ENCODE measurements at places on chromosomes 2 and 18.

- DNase-seq, result no peak
These were observed 25.7 kb upstream of the ID2 start for GRCh38 chr2:8656160-8656641.

DNA sequence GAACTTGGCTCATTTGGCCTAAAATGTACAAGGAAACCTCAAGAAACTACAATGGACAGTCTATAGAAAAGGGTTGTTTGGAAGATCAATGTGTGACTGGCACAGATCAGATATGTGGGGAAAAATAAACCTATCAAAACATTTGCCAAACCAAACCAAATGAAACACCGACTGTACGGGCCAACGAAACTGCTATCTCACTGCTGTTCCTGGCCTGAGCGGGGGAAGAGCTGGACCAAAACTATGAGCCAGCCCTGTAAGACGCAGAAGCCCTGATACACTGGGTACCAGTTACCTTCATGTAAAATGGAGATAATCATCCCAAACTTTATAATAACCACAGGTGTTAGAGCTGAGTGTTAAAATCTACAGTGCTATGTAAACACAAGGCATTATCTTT lies 11.7 kb downstream of the CDC42EP3 start:
- DNase-seq, result no peak

- DNase-seq, result no peak
These were observed 4.1 kb upstream of the SNED1 start for GRCh38 chr2:240994171-240994896.

GRCh38 chr18:9329471-9329870 lies 5.1 kb upstream of the TWSG1 start:
- no peak for DNase-seq

DNA sequence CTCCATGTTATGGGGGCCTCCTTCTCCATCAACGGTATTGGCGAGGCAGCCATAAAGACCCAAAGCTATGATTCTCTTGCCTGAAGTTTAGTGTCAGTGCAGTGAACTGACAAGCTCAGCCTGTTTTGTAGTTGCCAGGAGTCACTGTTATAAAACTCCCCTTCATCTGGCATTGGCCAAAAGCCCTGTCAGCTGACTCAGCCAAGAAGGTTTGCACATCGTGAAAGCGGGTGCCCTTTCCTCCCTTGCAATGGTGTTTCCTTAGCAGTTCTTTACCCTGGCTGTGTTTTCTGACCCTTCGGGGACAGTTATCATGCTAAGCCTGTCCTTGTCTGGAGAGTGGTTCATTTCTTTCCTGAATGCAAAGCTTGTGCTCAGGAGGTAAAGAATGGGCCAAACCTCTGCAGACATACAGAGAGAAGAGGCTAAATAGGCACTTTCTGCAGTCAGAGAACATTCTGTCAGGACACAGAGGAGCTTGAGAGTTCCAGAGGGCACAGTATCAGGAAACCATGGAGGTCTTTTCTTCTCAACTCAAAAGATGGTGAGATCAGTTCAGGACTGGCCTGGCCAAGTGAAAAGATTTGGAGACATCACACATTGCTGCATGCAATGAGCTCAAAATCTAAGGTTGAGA lies 414.2 kb downstream of the ZNF521 start:
- DNase-seq, result no peak

GRCh38 chr2:70069049-70069448 lies 18.2 kb upstream of the PCBP1 start:
- peak; percentile 92 for DNase-seq

DNA sequence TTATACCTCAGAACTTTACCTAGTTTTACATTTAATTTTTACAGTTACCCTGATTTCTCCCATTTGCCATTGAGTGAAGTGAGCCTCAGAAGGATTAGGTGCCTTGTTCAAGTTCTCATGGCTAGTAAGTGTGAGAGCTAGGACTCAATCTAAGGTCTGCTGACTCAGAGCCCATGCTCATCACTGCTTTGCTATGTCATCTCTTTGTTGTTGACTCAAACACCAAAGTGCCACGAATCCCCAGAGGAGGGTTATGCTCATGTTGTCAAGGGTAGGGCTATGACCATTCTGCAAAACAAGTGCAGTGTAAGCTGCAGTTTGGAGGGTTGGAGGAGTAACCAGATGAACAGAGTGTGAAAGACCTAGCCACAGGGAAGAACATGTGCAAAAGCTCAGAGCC lies 185.4 kb upstream of the SKOR2 start:
- DNase-seq, result no peak

- peak; percentile 64 for DNase-seq
These were observed 604 bp downstream of the RALBP1 start for GRCh38 chr18:9475643-9476591.

- no peak for DNase-seq
These were observed 962 bp downstream of the TANK start for GRCh38 chr2:161161074-161161706.

DNA sequence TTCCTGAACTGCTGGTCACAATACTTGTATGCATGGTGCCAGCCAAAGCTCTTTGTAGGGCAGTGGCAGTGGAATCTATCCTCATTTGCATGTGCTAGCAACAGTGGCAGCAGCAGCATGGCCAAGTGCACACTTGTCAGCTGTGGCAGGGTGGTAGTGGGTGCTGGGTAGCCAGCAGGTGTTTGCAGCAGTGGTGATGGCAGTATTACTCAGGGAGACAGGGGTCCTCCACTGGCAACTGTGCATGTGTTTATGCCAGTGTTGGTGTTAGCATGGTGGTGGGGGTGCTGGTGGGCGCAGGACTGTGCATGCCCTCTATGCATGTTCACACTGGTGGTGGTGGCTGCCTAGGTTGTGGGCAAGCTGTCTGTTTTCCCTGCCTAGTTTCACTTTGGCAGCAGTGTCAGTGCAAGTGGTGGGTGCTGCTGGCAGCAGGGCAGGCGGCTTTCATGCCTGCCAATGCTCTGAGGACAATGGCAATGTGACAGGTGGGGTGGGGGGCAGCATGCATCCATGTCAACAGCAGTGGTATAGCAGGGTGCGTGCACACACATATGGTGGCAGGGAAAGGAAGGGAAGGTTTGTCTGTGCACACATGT lies 41.2 kb downstream of the GALNT13 start:
- DNase-seq, result no peak

GRCh38 chr18:2641638-2642037 lies 13.9 kb upstream of the SMCHD1 start:
- peak; percentile 74 for DNase-seq

DNA sequence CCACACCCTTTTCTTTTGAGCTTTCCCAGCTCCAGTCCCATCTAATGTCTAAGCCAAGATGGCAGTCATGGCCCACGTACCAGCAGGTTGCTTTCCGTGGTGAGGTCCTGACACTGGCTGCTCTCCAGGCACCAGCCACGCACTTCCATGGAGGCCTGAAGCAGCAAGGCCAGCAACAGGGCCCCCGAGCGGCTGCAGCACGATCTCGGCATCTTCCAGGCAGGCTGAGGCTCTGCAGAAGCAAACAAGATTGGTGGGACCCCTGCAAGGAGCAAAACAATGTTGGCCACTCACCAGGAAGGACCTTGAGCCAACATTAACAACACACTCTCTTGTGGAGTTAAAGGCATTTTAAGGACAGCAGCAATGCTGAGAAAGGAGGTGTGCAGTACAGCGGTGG lies 3.8 kb downstream of the POMC start:
- DNase-seq, result no peak

DNA sequence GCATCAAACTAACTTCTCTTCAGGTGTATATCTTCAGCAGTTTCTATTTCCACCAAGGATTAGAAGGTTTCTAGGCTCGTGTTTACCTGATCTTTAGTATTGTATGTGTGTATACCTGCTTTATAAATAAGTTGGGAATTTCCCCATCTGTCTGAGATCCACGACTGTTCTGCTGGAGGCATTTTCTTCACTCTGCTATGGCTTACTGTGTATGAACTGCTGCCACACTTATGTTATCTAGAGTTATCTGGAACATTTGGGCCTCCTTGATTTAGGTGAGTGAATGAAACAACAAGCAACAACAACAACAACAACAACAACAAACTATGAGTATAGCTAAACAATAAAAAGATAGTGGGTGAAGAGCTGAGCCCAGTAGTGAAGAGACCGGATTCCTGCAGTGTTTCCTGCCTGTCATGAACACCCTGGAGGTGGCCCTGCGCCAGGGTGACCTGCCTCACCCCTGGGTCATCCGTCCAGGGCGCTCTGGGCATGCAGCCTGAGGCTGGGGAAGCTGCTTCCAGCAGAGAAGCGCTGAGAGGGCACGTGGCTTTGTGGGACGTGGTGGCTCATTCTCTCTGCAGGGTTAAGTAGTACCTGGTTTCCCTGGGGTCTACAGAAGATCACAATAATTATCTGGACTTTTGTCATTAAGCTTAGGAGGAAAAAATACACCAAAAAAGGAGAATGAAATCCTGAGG lies 56.1 kb upstream of the GATA6 start:
- no peak for DNase-seq

- DNase-seq, result no peak
These were observed 18.4 kb downstream of the CYB5A start for GRCh38 chr18:74273394-74273793.

DNA sequence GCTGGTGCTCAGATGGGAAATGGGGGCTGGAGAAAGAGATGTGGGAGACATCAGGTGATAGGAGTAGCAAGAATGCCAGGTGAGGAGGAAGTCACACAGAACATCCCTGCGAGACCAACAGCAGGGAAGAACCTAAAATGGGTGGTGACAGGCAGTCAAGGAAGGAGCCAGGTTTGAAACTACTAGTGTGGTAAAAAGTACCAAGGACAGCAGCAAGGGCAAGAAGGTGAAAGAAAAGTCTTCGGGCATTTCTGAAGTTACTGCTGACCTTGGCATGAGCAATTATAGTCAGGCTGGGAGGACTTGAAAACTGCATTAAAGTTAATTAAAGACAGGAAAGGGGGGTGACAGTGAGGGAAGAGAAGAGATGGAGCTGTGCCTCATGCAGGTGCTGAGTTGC lies 410.4 kb downstream of the RAD51AP2 start:
- no peak for DNase-seq

GRCh38 chr2:216784456-216784855 lies 75.4 kb downstream of the TNP1 start:
- DNase-seq, result no peak

DNA sequence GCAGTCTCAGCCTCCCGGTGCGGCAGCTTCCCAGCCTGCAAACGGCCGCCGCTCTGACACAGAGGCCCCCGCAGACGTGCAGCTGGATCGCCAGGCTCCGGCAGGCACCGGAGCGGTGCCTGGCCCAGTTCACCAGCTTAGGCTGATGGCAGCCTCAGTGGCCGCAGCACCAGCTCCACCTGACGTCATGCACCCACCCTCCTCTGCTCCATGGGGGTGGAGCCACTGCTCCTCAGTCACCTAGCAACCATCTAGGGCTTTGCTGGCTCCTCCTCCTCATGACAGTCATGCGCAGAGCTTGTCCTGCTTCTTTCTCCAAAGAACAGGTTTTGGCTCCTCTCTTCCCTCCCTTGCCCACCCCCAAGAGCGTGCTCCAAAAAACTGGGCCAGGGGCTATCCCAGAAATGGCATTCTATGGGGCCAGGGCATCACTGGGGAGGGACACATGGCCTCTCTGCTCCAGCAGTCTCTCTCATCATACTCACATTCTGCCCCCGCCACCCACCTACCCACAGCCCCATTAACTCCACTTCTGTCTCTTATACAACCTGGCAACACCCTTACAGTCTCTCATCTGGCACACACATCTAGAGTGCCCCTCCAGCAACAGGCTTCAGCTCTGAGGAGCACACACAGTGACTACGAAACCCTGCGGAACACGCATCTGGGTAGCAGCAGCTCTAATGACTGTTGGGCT lies 5.5 kb downstream of the DCTN1 start:
- DNase-seq, result no peak

DNA sequence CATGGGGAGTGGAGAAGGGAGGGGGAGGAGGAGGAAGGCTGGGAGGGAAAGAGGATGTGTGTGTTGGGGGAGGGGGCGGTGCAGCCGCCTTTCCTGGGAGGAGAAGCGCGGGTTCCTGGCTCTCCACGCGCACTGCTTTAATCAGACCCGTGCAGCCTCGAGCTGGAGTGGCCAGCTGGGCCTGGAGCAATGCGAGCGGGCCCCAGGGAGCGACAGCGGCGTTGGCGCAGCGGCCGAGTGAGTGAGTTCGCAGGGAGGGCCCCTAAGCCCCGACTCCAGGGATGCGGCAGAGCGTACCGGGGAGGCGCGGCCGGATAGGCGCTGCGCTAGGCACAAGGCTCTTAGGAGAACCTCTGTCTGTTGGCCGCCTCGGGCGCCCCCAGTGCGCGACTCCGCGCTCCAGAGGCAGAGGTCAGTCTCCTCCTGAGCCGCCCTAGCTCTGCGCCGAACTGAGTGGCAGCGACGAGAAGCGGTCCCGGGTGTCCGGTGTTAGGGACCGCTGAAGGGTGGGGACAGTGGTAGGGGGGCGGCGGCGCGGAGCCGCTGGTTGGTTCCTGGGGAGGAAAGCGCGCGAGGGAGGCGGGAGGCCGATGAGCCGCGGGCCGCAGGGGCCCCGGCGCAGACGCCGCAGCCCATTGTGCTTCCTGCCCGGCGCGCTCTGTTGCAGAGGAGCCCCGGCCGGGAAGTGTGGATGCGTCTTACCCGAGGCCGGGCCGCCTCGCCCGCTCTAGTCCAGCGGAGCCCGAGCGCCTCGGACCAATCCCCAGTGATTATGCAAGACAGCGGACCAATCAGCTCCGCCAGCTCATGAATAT lies 455 bp upstream of the DLX1 start:
- DNase-seq, result peak; percentile 62

DNA sequence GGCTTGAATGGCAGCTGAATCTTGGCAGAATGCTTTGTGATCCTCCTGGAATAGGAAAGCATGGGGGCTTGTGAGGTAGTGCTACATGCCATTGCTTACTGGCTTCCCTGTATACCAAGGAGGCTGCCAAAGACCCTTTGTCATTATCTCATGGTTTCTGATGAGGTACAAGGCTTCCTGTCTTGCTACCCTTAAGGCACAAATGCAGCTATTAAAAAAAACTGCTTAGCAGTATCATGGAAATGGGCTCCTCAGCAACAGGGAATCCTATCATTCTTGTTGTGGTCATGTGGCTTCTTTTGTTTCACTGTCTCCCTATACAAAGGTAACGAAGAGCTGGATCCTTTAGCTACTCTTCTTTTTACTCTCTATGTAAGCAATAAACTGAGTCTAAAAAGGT lies 6.6 kb upstream of the KANSL1L start:
- DNase-seq, result no peak

DNA sequence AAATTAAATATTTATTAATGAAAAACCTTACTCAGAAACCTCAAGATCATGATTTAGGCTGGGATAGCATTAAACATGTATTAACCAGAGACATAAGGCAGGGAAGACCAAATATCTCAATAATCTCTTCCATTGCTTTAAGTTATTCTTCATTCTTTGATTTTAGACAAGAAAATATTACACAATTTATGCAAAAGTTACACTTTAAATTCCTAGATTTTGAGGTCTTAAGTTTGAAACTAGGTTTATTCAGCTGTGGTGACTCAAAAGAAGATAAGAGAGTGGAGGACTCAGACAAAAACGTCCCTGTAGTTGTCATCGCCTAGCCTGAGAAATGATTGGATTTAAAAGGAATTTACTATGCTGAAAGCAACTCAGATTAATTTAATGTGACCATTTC lies 1110.3 kb downstream of the DPP10 start:
- no peak for DNase-seq

Data from CD4-positive, alpha-beta T cell treated with Interleukin-21 for 1 hour (primary cell).